ENCODE measurements at places on chromosomes 1 and 21. TPM values are rescaled to one million over a fixed set of nuclear protein-coding genes. Genes with fewer than 3 reads are reported as not detected.

GRCh38 chr1:29454616-29455380 lies 218.5 kb downstream of the PTPRU start:
- no peak for DNase-seq
- H3K27me3 ChIP-seq: no peaks in the 10 kb centered on the region
- H3K27ac ChIP-seq: no peak overlapping the region
- no peaks in the 10 kb centered on the region for H3K4me1 ChIP-seq

DNA sequence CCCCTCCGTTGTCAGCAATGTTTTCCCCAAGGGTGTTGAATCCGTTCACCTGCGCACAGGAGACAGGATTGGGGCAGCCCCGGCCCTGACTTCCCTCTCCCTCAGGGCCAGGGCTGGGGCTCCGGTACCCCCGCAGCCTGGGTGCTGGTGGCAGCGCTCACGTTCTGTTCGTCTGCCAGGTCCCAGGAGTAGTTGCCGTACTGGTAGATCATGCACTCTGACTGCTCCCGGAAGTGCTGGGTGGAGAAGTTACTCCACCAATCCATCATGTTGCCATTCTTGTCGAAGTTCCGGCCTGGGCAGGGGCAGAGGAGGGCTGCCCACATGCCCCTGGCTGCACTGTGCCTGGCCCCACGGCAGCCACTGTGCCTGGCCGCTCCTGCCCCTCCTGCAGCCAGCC lies 6.1 kb downstream of the PRXL2B start:
- no peaks in the 10 kb centered on the region for H3K36me3 ChIP-seq
- H3K27me3 ChIP-seq: no peaks in the 10 kb centered on the region
- H3K4me1 ChIP-seq: peaks cover 23% of the 10 kb centered on the region
- no peak overlapping the region for H3K27ac ChIP-seq
- DNase-seq: peak; percentile 28
- no peak overlapping the region for H3K4me3 ChIP-seq

DNA sequence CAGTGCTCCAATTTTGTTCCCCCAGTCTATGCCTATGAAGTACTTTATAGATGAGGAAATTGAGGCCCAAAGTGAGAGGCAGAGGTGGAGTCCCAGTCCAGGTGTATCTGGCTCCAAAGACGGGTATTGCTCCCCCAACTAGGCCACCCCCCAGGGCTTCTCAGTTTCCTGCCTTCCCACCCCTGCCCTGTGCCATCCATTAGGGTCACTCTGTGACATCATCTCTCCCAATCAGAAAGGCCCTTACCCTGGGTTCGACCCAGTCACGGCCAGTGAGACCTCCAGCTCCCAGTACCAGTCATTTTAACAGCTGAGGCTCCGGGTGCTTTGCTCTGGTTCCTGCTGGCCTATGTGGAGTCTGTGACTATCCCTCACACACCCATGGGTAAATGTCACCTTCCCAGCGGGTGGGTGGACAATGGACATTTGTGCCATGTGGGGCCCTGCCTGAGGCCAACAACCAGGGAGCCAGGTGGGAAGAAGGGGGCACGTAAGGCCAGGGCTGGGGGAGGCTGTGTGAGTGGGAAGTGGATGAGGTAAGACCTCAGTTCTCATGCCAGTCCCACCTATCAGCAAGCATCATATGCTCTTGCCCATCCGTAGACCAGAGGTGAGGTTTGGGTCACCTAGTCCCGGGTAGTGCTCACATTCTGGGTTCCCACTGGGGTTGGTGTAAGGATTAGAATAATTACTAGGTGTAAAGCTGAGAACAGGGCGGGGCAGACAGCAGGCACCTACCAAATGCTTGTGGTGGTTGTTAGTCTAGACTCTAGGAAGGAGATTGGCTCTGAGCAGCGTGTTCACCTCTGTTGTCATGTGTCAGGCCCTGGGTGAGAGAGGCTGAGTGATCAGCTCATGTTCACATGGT lies 685.9 kb downstream of the MATN1 start:
- no peaks in the 10 kb centered on the region for H3K36me3 ChIP-seq
- H3K4me1 ChIP-seq: no peaks in the 10 kb centered on the region
- H3K4me3 ChIP-seq: no peak overlapping the region
- H3K27ac ChIP-seq: no peak overlapping the region

- H3K27ac ChIP-seq: no peak overlapping the region
- no peaks in the 10 kb centered on the region for H3K27me3 ChIP-seq
- no peaks in the 10 kb centered on the region for H3K36me3 ChIP-seq
- no peak for DNase-seq
- no peaks in the 10 kb centered on the region for H3K4me1 ChIP-seq
Observed at GRCh38 chr1:212587016-212587887, 21.3 kb upstream of the ATF3 start.

- H3K27me3 ChIP-seq: no peaks in the 10 kb centered on the region
- no peak overlapping the region for H3K27ac ChIP-seq
- no peak for DNase-seq
- H3K36me3 ChIP-seq: no peaks in the 10 kb centered on the region
Observed at GRCh38 chr1:115251856-115252255, 86.2 kb downstream of the NGF start.

GRCh38 chr1:47522935-47523834 lies 85.3 kb downstream of the FOXD2 start:
- no peak for DNase-seq
- no peak overlapping the region for H3K27ac ChIP-seq
- no peaks in the 10 kb centered on the region for H3K36me3 ChIP-seq
- H3K27me3 ChIP-seq: peaks cover 6% of the 10 kb centered on the region
- H3K4me1 ChIP-seq: no peaks in the 10 kb centered on the region
- no peak overlapping the region for H3K4me3 ChIP-seq

DNA sequence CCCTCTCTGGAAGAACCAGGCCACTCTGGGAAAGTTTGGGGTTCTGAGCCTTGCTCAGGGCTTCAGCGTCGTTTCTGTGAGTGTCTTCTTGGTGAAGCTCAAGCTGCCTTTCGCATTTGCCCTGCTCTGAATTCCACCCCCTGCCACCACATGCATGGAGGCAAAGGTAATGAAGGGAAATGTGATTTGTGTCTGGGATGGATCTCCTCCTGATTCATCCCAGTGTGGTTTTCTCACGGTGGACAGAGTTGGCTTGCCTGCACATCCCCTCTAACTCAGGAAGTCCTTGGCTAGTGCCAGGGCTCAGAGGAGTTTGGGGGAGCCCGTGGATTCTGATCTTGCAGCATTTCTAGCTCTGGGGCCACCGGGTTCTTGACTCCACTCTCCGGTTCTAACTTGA lies 173.6 kb upstream of the RAB4A start:
- H3K4me3 ChIP-seq: no peak overlapping the region
- no peak overlapping the region for H3K27ac ChIP-seq
- no peaks in the 10 kb centered on the region for H3K36me3 ChIP-seq
- no peaks in the 10 kb centered on the region for H3K27me3 ChIP-seq
- H3K4me1 ChIP-seq: peaks cover 13% of the 10 kb centered on the region
- DNase-seq: no peak

- no peaks in the 10 kb centered on the region for H3K27me3 ChIP-seq
- no peak overlapping the region for H3K27ac ChIP-seq
- H3K4me1 ChIP-seq: peaks cover 13% of the 10 kb centered on the region
- DNase-seq: peak; percentile 11
- H3K36me3 ChIP-seq: peaks cover 7% of the 10 kb centered on the region
- no peak overlapping the region for H3K4me3 ChIP-seq
Observed at GRCh38 chr1:107058245-107059032, 2.0 kb downstream of the PRMT6 start.

- no peaks in the 10 kb centered on the region for H3K36me3 ChIP-seq
- no peak overlapping the region for H3K27ac ChIP-seq
- H3K4me3 ChIP-seq: no peak overlapping the region
- no peaks in the 10 kb centered on the region for H3K4me1 ChIP-seq
Observed at GRCh38 chr1:7515175-7515574, 255.9 kb upstream of the VAMP3 start.

DNA sequence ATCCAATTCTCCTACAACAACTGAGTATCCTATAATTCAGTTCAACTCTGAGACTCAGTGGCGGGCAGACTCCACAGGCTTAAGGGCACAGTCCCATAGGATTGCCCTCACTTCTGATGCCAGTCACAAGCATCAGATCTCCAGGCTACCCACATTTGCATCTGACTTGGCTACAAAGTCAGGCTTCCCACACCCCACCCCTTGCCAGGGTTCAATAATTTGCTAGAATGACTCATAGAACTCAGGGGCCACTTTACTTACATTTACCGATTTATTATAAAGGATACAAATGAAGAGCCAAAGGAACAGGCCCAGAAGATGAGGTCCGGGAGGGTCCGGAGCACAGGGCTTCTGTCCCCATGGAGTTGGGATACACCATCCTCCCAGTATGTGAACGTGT lies 36.0 kb upstream of the SLAMF9 start:
- no peaks in the 10 kb centered on the region for H3K36me3 ChIP-seq
- no peaks in the 10 kb centered on the region for H3K4me1 ChIP-seq
- no peak overlapping the region for H3K4me3 ChIP-seq

GRCh38 chr21:27076025-27076424 lies 109.1 kb upstream of the ADAMTS5 start:
- no peaks in the 10 kb centered on the region for H3K36me3 ChIP-seq
- H3K4me1 ChIP-seq: no peaks in the 10 kb centered on the region
- H3K27ac ChIP-seq: no peak overlapping the region

DNA sequence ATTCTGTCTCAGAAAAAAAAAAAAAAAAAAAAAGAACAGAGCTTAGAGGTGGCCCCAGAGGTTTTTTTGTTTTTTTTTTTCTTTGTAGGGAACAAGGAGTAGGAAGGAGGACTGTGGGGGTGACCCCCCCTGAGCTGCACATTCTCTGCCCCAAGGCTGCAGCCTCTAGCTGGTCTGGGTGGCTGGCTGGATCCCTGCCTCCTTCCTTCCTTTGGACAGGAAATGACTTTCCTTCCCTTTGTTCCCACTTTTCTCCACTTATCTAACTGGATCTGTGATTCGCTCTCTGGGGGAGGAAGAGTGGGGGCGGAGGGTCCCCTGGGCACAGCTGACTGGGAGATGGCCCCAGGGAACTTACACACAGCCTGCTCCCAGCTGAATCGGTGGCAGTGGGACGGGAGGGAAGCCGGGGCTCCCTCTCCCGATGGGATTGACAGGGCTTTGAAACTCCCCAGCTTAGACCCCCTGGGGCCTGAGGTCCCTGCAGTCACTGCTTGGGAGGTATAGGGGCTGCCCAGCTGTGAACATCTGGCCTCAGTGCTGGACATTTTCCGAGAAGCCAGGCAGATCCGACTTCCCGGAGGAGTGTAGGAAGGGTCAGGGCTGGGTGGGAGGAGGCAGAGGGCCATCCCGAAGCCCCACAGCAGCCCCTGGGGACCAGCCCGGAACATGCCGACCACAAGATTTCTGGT lies 2.1 kb downstream of the FBLIM1 start:
- H3K36me3 ChIP-seq: no peaks in the 10 kb centered on the region
- peaks cover 11% of the 10 kb centered on the region for H3K4me1 ChIP-seq
- H3K4me3 ChIP-seq: peak overlapping the region; percentile 1
- H3K27me3 ChIP-seq: peaks cover 14% of the 10 kb centered on the region
- no peak for DNase-seq
- peak overlapping the region; percentile 65 for H3K27ac ChIP-seq

Gene ZNF695
- 1.0 TPM for total RNA-seq

Gene C1orf167
- 14.4 TPM for total RNA-seq

Gene LCE3D
- not detected for total RNA-seq

Gene RHEX
- 1.1 TPM for total RNA-seq

Gene SYTL1
- total RNA-seq: 44.1 TPM

Gene POLR3GL
- total RNA-seq: 19.6 TPM

Data from left lung (tissue), 14 donors.